ENCODE measurements at places on chromosomes 13 and 19.
A peak's percentile ranks its signal among the peaks of the same experiment; 100 is the strongest.

DNA sequence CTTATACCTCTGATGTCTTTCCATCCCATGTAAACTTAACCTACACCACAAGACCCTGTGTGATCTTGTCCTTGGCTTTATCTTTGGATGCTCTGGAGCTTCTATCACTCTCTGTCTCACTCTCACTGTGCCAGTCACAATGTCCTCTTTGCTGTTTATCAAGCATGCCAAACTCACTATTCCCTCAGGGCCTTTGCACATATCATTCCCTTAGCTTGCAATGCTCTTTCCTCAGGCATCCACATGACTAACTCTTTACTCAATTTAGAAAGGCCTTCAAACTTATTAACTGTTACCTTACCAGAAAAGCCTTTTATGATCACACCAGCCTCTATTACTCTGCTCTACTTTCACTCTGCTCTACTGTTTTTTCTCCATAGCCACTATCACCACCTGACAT is 354.1 kb downstream of the RFC3 start:
- DNase-seq = no peak

DNA sequence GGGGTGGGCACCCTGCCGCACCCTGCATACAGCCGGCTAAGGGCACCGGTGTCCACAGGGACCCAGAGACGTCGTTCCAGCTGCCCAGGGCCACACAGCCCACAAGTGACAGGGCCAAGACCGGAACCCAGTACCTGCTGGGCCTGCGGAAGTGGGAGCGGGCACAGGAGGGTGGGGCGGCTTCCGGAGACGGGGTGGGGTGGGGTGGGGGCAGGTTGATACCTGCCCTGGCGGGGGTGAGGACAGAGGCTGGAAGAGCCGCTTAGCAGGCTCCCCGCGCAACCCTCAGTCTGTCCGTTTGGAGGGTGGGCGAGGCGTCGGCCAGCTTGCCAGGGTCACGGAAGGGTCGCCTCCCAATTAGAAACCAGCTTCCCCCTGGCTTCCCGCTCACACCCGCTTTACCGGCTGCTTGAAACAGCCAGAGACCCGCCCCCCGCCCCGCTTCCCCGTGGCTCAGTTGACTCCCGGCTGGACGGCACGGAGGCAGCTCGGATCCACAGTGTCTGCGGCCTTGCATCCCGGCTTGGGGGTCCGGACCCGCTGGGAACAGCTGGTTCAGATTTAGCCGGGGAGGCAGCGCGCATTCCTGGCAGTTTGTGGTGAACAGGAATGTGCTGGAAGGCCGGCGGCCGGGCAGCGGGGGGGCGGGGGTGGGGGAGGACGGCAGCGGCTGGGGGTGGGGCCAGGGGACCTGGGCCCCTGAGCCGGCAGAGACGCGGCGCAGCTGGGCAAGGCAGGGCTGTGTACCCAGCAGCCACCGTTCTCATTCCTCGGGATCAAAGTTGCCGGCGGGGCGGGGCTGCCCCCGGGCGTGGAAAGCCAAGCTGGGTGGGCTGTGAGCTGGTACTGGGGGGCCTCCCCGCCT is 1.9 kb downstream of the CNN2 start:
- no peak for DNase-seq

DNA sequence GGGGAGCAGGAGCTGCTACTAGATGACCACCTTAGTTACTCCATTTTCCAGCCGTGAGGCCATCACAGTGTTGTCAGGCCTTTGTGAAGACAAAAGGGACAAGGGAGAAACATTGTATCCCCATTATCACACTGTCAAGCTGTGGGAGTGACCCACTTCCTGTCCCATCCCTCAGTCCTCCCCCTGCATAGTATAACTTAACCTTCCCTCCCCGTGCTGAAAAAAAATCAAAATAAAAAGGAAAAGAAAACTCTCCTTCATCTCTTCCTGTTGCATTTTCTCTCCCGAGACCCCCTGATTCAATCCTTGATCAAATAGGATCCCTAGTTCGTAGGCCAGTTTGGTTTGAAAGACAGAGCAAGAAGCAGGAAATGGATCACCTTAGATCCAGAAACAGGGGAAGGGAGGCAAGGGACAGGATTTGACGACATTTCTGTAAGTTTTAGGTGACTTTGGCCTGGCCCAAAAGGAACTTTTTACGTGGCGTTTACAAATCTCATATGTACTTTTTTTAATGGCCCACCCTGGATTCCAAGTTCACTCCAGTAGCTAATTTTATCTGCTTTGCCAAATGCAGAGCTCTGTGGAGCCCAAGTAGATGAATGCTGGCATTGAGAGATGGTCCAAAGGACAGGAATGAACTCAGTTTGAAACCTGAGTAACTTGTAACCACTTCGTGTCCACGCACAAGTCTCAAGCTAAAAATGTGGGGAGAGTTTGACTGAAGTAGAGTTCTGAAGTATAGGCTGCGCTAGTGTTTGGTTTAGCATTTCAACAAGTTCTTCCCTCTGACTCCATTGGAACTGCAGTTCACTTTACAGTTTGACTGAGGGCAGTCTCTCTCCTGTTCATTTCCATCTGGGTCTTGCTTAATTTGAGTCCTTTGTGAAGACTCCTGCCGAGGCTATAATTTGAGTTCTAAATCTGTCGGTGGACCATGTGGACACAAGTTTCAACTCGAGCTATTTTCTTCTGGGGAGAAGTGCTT is 16.6 kb upstream of the GATAD2A start:
- DNase-seq = no peak

- DNase-seq = no peak
These were observed 137.5 kb downstream of the CRYL1 start for GRCh38 chr13:20388184-20388583.

DNA sequence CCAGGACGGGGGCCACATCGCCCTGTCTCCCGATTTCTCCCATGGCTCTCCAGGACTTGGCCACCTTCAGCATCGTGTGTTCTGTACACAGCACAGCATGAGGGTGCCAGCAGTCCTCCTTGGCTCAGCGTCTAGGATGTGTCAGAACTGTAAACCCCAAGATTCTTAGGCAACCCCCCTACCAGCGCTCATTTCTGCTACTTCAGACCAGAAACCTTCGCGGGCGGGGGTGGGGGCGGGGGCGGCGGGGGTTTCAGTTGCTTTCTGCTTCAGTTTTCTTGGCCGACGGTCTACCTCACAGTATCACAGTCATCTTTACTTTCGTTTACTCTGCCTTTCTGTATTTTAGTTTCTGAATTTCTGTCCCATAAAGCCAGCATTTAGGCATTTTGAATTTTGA is 82.4 kb downstream of the GGACT start:
- DNase-seq = no peak

DNA sequence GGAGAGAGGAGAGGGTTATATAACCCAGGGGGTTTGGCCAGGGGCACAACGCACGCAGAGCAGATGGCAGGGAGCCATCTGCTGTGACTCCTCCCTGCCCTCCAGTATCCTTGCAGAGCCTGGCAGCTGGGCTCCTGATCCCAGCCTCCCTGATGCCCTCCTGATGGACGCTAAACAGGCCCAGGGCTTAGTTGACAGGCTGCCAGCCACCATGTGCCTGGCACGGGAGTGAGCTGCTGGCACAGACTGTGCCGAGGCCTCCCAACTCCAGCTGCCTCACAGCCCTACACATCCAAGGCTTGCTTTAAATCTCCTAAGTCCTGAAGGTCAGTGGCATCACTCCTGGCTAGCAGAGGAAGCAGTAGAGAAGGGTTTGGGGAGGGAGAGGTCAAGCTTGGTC is 16.7 kb downstream of the SYDE1 start:
- no peak for DNase-seq

DNA sequence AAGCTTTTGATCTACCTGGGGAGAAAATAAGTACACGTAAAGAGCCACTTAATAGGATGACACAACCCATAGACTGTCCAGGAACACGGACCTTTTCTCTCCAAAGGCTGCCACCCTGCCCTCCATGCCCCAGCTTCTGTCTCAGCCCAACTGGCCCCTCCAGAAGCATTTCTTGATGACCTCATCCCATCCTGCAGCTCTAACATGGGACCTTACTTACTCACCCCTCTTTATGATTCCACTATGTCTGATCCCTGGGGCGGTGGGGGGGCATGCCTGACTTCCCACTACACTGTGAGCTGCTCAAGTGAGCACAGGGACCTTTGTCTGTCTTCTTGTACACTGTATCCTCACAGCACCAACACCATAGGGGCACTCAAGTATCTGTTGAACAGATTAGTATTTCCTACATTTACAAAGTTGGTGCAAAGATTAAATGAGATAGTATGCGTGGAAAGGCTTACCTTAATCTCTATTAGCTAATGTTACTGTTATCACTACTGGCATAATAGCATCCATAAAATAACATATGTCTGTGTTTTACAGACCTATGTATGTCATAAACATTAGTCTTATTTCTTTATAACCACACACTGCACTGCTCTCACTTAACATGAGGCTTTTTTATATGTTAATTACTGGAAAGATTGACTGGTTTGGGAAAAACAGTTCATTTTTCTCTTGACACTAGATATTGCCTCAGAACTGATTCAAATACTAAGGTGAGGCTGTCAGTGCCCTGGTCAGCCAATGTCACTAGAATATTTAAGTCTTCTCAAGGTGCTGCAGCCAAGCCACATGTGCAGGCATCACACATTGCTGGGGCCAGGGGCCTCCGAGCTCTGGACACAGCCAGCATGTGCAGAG is 100.9 kb downstream of the FOXO1 start:
- no peak for DNase-seq

DNA sequence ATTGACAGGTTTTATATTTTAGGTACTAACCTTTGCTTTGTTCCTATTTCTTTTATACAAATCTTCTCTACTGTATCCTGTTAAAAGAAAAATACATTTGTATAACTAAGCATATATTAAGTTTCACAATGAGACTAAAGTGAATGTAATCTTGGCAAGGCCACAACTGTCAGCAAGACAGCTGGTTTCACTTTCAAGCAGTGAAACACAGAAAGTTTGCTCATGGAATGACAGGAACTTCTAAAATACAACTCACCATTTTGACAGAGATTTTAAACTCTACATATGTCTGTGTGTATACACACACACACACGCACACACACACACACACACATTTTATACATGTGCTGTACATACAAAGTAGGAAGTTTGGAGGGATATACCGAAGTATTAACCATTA is 53.3 kb downstream of the PARP4 start:
- DNase-seq = no peak

GRCh38 chr13:23848019-23848418 is 41.2 kb downstream of the MIPEP start:
- DNase-seq = no peak

- DNase-seq = no peak
These were observed 102.3 kb downstream of the GPC6 start for GRCh38 chr13:93328943-93329342.

DNA sequence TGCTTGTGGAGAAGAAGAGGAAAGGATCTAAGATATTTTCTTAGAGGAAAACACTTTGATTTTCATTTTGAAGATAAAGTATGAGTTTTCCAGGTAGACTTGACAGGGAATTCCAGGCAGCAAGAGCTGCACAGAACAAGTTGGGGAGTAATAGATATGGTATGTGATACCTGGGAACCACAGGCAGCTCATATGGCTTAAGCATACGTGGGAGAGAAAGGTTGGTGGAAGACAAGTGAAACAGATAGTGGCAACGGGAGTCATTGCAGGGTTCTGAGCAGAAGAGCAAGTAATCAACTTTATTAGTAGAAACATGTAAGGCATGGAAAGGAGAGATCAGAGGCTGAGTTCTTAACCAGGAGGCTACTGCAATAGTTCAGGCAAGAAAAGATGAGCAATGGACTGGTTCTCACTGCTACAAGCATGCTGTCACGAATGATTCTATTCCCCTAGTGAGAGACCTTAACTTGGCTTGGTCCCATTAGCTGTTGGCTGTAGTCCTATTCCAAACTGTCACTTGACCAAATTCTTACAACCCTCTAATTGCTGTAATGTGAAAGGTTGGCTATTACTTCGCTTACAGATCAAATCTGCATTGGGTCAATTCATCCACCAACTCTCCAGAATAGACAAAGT is 217.9 kb downstream of the VWA8 start:
- DNase-seq = no peak

DNA sequence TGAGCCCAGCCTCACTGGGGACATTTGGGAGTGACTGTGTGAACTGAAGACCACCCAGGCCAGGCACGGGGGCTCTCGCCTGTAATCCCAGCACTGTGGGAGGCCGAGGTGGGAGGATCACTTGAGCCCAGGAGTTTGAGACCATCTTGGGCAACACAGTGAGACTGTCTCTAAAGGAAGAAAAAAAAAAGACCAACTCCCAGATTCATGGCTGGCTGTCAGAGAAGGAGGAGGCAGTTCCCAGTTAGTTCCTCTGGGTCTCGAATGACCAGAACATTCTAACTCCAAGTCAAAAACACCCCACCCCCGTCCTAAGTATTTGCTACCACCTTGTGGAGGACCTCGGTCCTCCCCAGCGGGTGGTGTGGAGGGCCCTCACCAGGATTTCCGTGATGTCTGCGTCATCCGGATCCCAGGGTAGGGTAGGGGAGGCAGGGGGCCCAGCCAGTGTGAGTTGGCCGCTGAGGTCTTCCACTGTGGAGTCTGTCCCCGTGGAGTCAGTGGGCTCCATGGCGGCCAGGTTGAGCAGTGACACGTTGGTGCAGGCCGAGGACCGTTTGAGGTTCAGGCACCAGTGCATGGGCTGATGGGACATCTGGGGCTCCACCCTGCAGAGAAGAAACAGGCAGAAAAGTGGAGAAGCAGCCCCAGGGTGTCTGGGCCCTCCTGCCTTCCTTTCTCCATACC is 1.3 kb downstream of the TSKS start:
- no peak for DNase-seq

DNA sequence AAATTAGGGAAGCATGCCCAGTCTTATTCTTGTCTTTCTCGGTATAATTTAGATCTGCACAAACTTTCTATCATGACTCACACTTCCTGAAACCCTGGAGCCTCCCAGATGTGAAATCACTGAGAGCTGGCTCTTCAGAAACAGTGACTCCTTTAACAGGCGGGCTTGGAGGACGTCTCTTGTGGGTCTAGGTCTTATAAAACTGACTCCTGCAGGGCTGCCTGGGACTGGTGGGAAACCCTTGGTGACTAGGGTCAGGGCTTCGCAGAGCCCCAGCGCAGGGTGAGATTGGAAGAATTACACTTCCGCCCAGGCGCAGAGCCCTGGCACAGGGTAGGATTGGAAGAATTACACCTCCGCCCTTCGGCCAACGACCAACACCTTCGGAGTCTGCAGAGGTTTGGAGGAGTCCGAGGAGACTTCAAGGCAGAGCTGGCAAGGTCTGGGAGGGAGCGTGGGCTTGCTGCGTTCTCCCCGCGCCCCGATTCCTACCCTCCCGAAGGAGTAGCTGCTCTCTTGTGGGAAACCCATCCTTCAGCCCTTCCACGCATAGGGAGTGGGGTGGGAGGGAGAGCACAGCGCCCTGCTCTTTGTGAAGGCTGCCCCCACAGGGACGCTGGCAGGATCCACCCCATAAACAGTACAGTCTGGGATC is 43.4 kb upstream of the MAP3K10 start:
- DNase-seq = peak; percentile 83

Measured in esophagus muscularis mucosa (tissue), 4 donors.